Dermis blood vessel endothelial cell (primary cell): ENCODE measurements at places on chromosomes 2 and 18. TPM values are rescaled to one million over a fixed set of nuclear protein-coding genes. Genes with fewer than 3 reads are reported as not detected.
A peak's percentile ranks its signal among the peaks of the same experiment; 100 is the strongest.

CDH7 gene
- total RNA-seq: not detected in 2 replicates

DNA sequence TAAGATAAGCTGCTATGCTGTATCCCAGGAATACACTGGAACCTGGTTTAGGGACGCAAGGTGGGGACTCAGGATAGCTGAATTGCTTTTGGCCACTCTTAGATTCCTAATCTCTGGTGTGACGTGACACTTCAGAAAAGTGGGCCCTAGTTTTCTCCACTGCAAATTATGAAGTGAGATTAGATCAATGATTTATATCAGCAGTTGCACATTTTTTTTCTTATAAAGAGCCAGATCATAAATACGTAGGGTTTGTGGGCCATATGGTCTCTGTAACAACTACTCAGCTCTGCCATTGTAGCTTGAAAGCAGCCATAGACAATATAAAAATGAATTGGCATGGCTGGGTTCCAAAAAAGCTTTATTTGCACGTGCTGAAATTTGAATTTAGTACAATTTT, 85.4 kb upstream of the CPO start:
- no peak for DNase-seq

DNA sequence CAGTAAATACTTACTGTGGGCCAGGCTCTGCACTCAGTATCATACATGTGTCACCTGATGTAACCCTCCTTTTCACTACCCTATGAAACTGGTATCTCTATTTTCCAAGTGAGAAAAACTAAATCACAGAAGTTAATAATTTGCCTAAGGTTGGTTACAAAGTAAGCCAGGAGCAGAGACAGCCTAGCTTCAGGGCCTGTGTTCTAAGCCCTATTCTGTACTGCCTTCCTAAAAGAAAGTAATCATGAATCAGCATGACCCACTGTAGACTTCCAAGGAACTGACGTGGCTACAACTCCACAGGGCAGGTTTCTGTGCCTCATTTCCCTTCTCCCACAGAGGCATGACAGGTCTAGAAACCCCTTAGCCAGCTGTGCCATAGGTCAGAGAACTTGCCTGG, 14.3 kb downstream of the ZNF142 start:
- DNase-seq: peak; percentile 73

DNA sequence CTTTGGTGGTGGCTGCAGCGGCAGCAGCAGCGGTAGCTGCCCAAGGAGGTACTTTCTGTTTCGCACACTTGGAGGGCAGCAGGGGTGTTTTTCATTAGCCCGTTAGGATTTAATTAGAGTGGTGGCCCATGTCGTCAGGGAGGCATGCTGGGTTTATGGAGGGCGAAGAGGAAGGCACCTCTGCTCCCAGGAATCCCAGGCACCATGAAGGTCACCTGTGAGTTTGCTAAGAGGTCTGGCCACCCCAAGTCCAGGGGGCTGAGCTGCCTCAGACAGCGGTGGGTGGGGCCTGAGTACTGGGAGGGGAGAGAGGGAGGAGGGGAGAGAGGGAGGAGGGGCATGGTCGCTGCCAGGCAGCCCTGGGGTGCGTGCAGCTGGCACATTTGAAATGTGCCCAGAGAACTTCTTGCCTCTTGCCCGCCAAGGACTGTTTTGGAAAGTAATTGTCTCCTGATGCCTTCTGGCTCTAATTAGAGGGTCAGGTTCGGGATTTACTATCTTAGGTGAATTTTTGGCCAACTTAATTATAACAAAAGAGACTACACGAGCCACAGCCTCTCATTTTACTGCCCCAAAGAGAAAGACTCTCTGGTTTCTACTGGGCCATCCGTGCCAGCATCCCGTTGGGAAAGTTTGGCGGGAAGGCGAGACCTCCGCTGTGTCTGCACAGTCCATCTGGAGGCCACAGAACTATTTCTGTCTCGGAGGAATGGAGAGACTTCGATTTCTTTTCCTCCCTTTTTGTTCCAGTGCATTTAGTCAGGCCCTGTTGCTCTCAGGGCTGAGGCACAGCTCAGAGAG, 62.0 kb downstream of the GLI2 start:
- DNase-seq: no peak

DNA sequence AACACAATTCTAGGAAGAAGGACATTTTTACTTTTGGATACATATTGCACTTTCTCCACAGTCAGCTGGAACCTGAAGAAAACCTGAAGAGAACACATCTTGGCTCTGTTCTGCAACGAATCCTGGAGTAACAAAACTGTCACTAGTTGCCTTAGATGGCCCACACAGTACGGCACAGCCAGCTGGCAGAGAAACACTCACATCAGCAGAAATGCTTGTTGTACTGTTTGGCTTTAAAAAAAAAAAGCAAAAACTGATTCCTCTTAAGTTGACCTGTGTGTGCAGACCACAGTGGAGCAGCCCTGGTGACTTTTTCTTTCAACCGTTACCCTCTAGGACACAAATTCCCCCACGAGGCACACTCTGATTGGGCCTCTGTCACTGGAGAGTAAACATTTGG, 152.3 kb upstream of the TWIST2 start:
- no peak for DNase-seq

M1AP gene
- total RNA-seq: not detected in 2 replicates

DNA sequence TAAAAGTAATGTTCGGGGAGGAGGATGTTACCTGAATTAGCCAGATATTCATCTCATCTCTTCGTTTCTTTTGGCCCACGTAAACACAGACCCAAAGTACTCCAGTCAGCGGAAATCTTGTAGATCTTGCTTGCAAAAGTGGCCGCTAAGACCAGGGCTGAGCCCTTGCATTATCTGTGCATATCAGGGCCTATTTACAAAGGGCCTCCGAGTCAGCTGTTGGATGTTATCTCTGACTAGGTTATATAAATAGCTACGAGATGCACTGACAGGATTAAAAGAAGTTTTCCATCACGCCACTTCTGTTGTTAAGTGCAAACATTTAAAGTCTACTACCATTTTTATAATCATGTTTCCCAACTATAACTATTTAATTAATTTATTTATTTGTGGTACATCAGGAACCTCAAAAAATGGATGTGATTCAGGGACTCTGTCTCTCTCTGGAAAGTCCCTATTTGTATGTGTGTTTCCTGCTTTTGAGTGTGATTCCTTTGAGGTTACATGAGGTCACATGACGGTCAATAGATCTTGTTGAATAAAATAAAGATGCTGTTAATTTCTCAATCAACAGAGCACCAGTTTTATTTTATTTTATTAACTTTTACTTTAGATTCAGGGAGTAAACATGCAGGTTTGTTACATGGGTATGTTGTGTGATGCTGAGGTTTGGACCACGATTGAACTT, 46.8 kb upstream of the MBOAT2 start:
- DNase-seq: no peak

DNA sequence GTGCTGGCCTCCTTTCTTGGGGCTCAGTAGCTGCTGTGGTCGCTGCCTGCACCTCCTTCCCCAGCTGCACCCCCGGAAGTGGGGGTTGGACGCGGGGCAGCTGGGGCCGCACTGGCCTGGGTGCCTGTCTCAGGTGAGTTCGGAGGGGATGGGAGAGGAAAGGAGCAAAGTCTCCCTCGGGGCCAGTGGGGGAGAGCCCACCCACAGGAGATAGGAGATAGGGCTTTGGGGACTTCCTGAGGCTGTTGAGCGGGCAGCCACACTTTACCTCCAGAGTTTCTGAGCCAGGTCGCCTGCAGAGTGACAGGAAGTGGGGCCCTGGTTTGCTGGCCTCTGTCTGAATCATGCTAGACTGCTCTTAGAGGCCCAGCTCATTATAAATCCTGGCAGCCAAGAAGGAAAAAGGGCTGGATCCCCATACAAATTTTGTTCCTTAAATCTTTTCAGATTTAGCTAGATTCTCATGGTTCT, 8.1 kb downstream of the MBP start:
- DNase-seq: no peak

GRCh38 chr18:22342625-22343024, 75.1 kb downstream of the CTAGE1 start:
- DNase-seq: peak; percentile 64

DNA sequence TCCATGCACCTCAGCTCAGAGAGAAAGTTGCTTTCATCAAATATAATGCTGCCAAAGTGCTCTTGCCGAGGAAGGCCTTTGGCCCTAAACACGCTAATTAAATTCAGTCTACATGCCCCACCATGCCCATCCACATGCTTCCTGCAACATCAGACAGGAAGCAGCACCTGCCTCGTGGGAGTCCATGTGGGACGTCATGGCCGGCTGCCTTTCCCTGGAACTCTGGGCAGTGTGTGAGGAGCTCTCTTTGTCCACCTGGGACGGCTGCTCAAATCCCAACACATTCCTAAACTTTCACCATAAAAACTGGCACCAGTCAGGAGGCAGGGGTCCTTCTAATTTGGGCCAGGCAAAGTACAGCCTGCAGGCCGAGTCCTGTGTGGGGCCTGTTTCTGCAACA, 23.1 kb downstream of the FAM178B start:
- no peak for DNase-seq

GRCh38 chr2:233201258-233202013, 50.0 kb upstream of the ATG16L1 start:
- no peak for DNase-seq

- DNase-seq: peak; percentile 62
Observed at GRCh38 chr2:16665748-16666448, at the start of gene CYRIA. TSS of gene CYRIA (minus strand) at chr2:16665834. CDS start at chr2:16588119, 77,715 bp downstream.
